ENCODE measurements at places on chromosomes 3 and 15.

GRCh38 chr3:196193133-196193735 is 18.0 kb downstream of the ZDHHC19 start:
- no peak for DNase-seq

DNA sequence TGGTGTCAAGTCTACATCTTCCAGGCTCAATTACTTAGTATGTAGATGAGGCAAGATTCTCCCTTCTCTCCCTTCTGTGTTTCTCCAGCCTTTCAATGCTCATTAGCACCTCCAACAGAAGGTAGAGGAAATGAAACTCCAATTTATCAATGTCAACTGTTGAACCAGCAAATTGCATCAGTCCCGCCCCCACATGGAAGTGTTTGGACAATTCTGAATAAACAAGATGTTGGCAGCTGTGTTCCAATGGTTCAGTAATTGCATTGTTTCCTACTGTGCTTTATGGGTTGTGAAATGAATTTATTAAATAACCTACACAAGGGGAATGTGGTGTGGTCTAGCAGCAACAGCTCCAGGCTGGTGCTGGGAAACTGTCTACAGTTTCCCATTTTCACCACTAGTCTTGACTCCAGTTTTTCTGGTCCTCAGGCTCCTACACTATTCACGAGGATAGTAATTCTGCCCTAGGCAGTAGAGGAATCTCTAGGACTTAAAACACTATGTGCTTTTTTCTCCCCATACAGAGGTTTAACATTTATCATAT is 91.9 kb downstream of the MB21D2 start:
- no peak for DNase-seq

- no peak for DNase-seq
These were observed 54.7 kb downstream of the ONECUT1 start for GRCh38 chr15:52735231-52736089.

DNA sequence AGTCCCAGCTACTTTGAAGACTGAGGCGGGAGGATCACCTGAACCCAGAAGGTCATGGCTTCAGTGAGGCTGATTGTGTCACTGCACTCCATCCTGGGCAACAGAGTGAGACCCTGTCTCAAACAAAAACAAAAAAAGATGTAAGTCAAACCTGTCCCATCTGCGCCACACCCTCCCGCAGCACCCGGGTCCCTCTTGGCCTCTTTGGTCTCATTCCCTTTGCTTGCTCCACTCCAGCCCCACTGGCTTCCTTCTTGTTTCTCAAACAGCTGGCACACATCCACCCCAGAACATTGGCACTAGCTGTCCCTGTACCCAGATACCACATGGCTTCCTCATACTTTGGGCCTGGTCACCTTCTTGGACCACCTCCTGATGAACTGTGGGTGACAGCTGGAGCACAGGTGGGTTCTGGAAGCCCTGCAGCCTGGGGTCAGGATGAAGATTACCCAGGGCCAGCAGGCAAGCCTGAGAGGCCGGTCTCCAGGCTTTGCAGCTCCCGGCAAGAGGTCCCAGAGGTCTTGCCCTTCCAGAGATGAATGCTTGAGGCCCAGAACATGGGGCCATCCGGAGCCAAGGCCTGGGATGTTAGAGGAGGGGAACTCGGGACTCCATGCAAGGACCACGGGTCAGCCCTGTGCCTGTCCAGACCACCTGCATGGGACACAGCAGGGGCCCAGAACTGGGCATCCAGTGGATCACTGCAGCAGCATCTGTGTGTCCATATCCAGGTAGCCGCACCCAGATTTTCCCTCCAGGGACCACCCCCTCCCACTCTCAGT is 10.9 kb upstream of the GATA2 start:
- no peak for DNase-seq

DNA sequence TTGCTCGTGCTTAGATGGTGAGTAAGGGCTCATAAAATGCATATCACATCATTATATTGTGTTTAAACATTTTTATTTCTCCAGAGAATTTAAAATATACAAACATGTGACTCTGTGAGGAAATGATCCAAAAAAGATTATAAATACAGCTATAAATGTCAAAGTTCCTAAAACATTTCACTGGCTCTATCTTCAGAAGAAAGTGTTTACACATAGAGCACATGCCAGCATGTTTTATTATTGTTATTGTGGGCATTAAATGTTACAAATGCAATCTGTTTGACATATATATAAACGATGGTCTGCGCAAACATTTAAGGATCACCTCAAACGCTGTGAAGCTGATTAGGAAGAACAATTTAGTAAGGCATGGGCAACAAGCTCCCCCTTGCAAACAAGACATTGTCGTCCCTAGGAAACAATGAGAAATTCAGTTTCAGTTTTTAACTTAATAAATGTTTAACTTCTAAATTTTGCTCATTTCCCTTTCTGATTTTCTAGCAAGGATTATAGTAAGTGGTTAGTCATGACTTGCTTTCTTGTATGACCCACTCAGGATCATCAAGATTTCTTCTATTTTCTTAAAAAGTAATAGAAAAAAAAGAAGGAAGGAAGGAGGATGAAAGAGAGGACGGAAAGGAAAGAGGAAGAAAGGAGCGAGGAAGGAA is 207.5 kb downstream of the SATB1 start:
- DNase-seq = no peak

DNA sequence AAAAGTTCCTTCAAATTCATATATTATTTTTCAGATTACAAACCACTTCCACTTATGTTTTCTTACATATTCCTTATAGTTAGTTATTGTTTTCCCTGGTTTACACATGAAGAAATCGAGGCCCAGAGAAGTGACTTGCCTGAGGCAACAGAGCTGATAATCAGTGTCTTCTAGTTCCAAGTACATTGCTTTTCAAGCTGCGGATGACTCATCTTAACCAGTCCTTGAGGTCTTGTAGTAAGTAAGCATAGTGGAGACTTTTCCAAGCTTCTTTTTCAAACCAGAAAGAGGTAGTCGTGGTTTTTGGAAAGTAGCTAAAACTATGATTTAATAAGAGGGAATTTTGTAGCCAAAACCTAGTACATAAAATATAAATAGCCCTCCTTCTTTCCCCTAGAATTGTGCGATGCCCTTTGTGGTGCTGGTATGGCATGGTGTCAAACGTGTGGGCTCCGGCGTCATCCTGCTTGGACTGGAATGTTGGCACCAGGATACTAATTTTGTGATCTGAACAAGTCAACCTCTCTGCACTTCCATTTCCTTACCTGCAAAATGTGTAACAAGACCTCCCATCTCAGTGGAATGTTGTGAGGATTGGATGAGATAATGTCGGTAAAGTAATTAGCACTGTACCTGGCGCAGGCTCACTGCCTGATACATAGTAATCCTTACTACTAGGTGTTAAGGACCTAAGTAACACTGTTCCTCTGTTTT is 19.0 kb upstream of the DLG1 start:
- DNase-seq = no peak

DNA sequence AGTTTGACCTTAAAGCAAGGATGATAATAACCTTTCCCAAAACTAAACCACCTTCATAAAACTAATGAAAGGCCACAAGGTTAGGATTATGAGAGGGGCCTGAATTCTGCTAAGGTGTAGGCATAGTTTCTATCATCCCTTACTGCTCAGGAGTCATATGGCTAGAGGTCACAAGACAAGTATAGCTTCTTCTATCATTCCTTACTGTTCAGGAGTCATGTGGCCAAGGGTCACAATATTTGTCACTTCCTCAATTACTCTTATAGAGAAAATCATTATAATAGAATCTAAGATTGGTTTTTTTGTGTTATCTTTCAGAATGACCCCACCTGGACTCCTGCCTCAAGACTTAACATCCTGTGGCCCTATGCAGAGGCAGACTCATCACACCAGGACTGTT is 36.6 kb downstream of the HERC1 start:
- DNase-seq = no peak
